ENCODE measurements at places on chromosomes 7 and 10.
A peak's percentile ranks its signal among the peaks of the same experiment; 100 is the strongest.

DNA sequence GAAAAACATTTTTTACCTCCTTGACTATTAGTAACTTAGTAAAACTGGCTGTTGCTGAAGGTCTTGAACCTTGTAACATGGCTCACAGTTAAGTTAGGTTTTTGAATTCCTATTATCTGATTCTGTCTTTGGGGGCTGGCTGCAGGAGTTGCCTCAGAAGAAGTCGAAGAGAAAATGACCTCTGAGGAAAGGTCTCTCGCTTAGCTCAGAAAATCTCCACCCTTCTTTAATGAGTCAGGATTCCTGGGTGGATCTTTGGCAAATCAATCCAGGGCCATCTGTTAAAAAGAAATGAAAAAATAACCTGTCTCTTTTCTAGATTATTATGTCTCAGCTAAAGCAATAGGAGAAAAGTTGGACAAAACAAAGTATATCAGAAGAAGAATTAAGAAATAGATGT lies 267.8 kb upstream of the SEMA3C start:
- no peak for DNase-seq

DNA sequence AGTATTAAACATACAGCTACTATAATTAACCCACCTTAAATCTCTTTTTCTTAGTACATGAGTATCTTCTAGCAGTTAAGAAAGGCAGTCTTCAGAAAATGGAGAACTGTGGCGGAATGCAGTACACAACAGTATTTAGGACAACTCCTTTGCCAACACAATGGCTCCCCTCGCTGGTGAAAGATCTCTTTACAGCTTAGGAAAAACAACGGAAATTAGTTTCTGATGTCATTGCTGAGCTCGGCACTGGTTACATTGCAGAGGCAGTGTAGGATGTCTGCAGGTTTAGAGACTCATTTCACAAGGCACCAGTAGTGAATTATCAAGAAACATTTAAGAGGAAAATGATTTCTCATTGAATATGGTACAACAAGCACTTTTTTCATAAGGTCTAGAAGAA lies 43.4 kb downstream of the GLRX3 start:
- DNase-seq: peak; percentile 40

DNA sequence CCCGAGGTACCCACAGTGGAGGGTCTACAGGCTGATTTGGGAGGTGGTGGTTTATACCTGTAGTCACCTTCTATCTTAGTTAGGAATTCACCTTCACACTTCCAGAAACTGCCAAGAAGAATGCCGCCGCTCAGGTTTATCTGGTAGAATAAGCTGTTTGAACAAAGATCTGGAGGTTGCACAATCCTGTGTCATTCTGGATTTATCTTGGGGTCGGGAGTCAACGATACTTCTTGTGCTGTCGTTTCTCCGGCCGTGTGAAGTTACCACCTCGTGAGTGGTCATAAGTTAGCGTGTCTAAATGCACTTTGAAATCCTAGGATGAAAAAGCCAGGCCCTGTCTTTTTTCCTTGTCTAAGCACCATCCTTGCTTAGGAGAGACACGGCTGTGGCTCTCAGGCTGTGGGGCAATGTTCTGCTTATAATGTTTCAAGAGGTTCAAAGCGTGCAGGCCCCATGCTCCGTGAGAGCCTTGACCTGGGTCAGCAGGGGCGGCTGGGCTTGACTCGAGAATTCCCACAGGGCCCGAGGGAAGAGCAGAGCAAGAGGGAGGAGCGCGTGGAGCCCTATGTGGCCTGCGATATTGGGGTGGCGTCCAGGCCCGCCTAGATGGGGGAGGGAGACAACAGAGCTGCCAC lies 35.5 kb downstream of the GRIFIN start:
- DNase-seq: no peak

DNA sequence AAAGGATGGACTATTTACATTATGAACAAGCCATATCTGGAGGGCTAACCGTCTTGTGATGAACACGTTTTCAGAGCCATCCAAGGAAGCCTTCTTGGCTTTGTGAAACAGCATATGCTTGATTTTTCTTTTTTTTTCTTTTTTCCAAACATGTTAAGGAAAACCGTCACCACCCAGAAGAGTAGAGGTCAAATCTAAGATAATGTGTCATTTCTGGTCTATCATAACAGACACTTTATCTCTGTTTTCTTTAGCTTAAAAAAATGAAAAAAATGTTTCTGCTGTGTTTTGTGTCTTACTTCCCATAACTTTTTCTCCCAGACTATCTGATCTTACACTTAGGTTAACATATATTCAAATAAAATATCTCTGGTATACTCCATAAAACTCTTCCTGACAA lies 76.1 kb upstream of the DGKB start:
- DNase-seq: no peak

DNA sequence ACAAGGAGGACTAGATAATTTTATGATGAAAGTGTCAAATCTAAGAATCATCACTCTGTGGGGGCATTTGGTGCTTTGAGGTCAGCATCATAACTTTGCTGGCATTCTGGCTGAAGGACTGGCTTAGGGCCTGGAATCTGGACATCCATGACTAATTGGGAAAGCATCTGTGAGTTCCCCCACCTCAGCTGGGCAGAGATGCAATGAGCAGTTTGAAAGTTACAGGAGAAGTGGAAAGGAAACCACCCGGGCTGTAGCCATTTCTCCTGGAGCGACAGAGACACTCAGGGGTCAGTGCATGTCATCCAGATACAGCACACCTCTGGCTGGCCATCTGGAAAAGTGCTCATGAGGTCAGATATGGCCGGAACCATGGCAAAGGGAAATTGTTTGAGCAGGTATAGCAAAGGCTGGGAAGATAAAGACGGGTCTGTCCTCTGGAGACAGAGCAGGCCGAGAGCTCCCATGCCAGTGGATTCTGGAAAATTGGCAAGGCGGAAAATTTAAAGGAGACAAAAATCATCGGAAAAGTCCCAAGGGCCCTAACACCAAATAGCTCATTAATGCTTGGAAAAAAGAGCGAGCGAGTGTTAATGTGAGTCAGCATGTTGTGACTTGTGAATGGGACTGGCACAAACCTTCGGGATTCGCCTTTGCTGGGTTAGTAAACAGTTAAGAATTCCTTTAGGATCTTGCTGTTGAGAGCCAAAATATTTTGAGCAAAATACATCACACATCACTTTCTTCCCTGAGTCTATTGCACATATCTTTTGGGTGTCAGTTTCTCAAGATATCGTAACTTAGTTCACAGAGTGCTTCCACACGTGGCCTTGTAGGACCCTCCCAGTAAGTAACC lies 188.4 kb upstream of the AGK start:
- DNase-seq: no peak

- peak; percentile 71 for DNase-seq
These were observed 17.6 kb downstream of the ANXA11 start for GRCh38 chr10:80187465-80188409.

GRCh38 chr10:86967481-86967941 lies 771 bp upstream of the ADIRF start:
- DNase-seq: no peak

- DNase-seq: no peak
These were observed 1135.4 kb downstream of the XPNPEP1 start for GRCh38 chr10:108787932-108788331.

DNA sequence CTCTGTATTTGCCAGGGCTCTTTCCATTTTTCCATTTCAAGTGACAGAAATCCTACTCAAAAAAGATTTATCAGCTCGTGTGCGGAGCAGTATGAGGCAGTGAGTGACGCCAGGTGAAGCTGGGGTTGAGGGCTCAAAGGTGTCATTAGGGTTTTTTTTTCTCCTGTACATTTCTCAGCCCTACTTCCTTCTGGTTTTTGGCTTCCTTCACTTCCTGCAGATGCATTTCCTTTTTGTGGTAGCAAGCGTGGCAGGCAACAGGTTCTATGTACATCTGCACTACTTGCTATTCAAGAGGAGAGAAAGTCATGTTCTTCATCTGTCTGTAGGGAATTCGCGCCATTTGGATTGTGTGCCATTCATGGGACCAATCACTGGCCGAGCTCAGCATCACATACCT lies 52.8 kb upstream of the AOAH start:
- DNase-seq: no peak

- no peak for DNase-seq
These were observed 55.3 kb downstream of the NCAPG2 start for GRCh38 chr7:158649279-158649678.
